ENCODE measurements at places on chromosomes 6 and 20. TPM values are rescaled to one million over a fixed set of nuclear protein-coding genes. Genes with fewer than 3 reads are reported as not detected.

Gene CALHM5
- polyA plus RNA-seq: 0.51 TPM

Gene MAS1
- not detected for polyA plus RNA-seq

Gene RBPJL
- polyA plus RNA-seq: not detected

Gene TINAG
- polyA plus RNA-seq: not detected

Gene DUSP15
- polyA plus RNA-seq: not detected

Gene COL21A1
- polyA plus RNA-seq: not detected

Gene PXDC1
- 135 TPM for polyA plus RNA-seq

Gene OOEP
- not detected for polyA plus RNA-seq

Gene RAD21L1
- 0.16 TPM for polyA plus RNA-seq

Gene HLA-DRA
- polyA plus RNA-seq: 2.0 TPM

Gene SSTR4
- not detected for polyA plus RNA-seq

Gene NEURL2
- 2.1 TPM for polyA plus RNA-seq

Gene EYS
- 0.10 TPM for polyA plus RNA-seq
